ENCODE measurements at places on chromosomes 1 and 21. TPM values are rescaled to one million over a fixed set of nuclear protein-coding genes. Genes with fewer than 3 reads are reported as not detected.

Gene CRNN
- not detected for total RNA-seq

Gene CD48
- 347 TPM for total RNA-seq

Gene NBPF15
- total RNA-seq = 30.5 TPM

Gene SYNJ1
- 11.8 TPM for total RNA-seq

Gene SV2A
- 4.8 TPM for total RNA-seq

Gene POU3F1
- total RNA-seq = 1.3 TPM

Gene FMN2
- not detected for total RNA-seq

Gene IL19
- total RNA-seq = not detected

Gene SUMO3
- total RNA-seq = 107 TPM

Gene SPRR5
- total RNA-seq = not detected

Gene LAMC2
- total RNA-seq = not detected

Gene KRTAP19-5
- not detected for total RNA-seq

Gene DMRTA2
- not detected for total RNA-seq

Gene CAMSAP2
- total RNA-seq = 3.8 TPM

Gene FMO5
- 0.22 TPM for total RNA-seq

Gene IQGAP3
- 0.37 TPM for total RNA-seq

Gene BPNT1
- total RNA-seq = 29.4 TPM

Gene HMCN1
- total RNA-seq = under 0.01 TPM

Gene CIART
- 2.3 TPM for total RNA-seq

Gene RAB3B
- total RNA-seq = 0.11 TPM

Measured in activated T-cell treated with anti-CD3 and anti-CD28 coated beads, Interleukin-2, amount 50 U/mL, for 4 hours (primary cell).